ENCODE measurements at places on chromosomes 13 and 19.

- DNase-seq, result no peak
These were observed 100.7 kb upstream of the FNDC3A start for GRCh38 chr13:48875047-48875446.

- no peak for DNase-seq
These were observed 87.0 kb upstream of the TRPC4 start for GRCh38 chr13:37956536-37956935.

DNA sequence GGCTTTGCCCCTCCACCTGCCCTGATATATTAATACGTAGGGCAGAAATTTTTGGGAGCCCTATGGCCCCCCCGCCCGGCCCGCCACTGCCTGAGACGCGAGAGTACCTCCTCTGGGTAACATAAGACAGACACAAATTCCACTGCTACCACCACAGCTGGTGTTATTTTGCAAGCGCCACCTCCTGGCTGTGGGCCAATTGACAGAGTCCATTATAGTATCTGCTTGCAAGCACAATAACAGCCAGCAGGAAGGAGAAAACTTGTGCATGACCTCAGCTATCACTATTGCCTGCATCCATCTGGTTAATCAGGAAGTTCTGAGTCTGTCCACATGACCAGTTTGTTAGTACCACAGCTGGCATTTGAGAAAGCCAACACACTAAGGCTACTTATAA lies 25.3 kb upstream of the OR10H2 start:
- DNase-seq, result peak; percentile 16

GRCh38 chr19:51136851-51137551 lies 5.1 kb upstream of the SIGLEC7 start:
- no peak for DNase-seq

DNA sequence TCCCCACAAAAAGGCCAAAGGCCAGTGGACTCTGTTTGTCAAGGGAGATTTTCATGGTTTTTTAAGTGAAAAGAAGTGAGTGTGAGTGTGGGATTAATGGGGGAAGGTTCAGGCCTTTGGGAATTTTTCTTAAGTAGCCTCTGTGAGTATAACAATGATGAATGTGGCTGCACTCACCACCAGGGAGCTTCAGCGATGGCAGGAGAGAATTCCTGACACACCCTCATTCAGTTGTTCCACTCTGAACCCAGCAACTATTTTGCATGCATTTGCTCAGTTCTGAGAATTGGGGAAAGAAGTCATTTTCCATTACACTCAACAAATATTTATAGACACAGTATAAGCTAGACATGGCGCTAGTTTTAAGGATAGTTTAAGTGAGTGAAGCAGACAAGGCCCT lies 117.9 kb downstream of the CCNA1 start:
- DNase-seq, result no peak
